Activated naive CD4-positive, alpha-beta T cell treated with anti-CD3 and anti-CD28 coated beads, Interleukin-2, amount 50 U/mL, for 16 hours (primary cell): ENCODE measurements at places on chromosomes 7 and 10.
A peak's percentile ranks its signal among the peaks of the same experiment; 100 is the strongest.

- no peak for DNase-seq
Measured at GRCh38 chr10:5500910-5501309, 1.5 kb upstream of the CALML5 start.

GRCh38 chr7:26556061-26556881 lies 264.6 kb downstream of the SNX10 start:
- no peak for DNase-seq

- no peak for DNase-seq
Measured at GRCh38 chr10:128744092-128744491, 617.9 kb upstream of the MKI67 start.

GRCh38 chr7:135263321-135263970 lies 29.8 kb downstream of the STRA8 start:
- DNase-seq = no peak

GRCh38 chr7:3089493-3089892 lies 45.8 kb upstream of the CARD11 start:
- no peak for DNase-seq

DNA sequence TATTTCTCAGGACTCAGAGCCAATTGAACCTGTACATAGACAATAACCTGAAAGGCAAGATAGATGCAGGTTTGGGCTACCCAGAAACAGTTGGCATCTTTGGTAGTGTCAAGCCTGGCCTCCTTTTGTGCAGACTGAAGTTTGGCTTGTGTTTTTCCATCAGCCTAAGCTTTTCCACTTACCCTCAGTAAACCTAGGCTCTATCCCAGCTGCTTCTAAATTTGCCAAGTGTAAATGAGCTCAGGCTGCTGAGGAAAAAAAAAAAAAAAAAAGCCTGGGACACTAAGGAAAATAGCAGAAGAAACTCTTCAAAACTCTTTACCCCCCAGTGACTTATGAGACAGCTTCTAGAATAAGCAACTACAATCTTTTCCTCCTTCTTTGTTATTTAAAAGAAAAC lies 316.3 kb upstream of the SORCS1 start:
- DNase-seq = no peak

- DNase-seq = no peak
Measured at GRCh38 chr7:42250411-42250810, 13.4 kb upstream of the GLI3 start.

DNA sequence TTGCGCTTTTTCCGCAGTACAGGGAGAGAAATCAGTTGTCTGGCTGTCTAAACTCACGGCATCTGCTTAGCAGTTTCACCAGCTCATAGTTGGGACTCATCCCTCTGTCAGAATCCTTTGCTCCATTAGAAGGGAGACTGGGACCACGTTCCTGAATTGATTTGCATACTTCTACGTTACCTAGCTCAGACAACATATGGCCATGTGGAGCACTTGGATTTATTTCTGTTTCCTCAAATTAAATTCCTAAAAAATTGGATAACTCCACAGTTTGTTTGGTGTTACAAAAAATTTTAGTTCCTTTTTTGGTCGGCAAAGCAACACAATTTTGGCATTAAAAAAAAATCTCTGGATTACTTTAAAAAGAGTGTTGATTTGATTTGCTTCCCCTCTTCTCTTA lies 614.0 kb downstream of the AUTS2 start:
- DNase-seq = no peak

- DNase-seq = peak; percentile 62
Measured at GRCh38 chr7:92717993-92718716, 118.2 kb downstream of the CDK6 start.

DNA sequence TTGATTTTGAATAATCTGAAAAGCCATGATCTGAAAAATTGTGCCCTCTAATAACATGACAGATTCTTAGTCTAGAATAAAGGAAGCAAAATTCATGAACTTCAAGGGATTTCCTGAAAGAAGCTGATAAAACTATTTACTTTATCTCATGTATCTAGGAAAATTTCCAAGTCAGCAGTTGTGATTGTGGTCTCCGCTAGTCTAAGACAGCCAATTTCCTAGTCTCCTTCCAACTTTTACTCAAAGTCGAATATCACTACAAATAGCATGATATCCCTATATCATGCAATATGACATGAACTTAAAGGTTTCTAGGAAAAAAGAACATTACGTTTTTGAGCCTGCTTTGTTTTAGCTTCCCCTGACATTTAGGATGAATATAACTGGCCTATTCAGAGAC lies 202.1 kb upstream of the GHITM start:
- DNase-seq = no peak

GRCh38 chr10:50544095-50544856 lies 79.5 kb downstream of the SGMS1 start:
- DNase-seq = no peak

DNA sequence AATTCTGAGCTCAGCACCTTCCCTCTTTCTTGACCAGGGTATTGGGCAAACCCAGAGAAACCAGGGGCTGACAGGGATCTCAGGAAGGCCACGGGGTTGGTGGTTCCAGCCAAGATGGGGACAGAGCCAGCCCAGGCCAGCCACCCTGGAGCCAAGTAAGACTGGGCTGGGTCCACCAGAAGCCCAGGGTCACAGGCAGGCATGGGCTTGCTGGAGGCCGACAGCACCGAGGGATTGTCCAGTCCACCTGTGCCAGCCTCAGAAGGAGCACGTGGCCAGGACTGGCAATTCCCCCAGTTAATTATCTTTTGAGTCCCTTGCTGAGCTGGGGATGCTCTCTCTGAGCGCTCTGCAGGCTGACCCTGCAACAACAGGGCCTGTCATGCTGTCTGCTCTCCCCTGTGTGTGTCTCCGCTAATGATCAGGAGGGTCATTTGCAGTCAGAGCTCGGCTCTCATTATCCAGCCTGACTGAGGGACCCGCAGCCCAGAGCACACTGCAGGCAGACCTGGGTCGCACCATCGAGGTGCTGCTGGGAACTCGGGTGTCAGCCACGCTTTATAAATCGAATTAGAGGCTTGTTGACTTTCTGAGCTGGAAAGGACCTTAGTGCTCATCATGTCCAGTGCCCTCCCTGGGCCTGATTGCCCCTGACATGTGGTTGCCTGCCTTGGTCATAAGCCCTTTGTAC lies 69.5 kb upstream of the PPIF start:
- DNase-seq = no peak

DNA sequence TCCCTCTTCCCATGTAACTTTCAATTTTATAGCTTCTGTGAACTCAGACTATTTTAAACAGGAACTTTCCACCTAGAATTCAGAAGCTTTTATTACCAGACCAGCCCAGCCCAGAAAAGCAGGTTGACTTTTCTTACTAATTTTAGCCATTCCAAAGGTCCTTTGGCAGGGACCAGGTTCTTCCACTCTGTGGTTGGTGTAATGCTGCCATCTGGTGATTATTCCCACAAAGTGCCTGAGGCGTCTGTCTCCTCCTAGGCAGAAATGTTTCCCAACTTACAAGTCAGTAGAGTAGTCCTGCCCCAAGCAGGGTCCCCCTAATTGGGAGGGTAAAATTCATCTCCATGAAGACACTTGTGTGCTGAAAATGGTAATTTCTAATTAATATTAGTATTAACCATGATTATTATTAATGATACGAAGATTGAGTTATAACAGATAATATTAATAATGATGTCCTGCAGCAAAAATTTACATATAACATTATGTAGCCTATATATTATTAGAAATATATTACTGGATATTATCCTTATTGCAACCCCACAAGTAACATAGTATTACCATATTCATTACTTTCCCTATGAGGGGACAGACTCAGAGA lies 53.0 kb upstream of the PPP1R17 start:
- no peak for DNase-seq

DNA sequence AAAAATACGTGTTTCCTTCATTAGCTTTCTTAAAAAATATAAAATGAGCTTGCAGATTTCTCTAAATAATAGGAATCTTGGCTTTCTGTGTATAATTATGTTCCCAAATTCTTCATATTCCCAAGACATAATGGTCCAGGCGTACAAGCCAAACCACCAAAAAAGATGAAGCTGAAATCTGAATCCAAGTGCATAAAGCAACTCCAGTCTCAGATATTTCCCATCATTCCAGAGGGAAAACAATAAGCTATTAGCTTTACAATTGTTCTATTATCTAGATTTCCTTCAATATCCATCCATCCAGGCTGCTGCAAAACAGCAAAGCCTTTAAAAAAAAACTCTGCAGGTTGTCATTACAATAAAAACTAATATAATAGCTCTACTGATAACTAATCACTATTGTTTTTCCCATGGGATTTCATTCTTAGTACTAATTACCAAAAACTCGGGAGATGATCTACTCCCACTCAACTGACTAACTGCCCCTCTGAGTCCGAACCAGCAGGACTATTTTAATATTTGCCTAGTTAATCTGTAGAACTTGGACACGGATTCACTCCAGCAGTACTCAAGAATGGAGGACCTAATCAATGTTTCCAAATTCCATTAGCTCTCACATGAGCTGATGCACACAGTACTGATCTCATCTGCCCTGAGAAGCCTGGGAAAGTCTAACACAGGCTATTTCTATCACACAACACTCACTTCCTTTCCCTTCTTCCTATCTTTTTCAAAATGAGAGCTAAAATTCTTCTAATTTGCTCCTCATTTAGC lies 108.9 kb upstream of the ASAH2 start:
- DNase-seq = no peak

DNA sequence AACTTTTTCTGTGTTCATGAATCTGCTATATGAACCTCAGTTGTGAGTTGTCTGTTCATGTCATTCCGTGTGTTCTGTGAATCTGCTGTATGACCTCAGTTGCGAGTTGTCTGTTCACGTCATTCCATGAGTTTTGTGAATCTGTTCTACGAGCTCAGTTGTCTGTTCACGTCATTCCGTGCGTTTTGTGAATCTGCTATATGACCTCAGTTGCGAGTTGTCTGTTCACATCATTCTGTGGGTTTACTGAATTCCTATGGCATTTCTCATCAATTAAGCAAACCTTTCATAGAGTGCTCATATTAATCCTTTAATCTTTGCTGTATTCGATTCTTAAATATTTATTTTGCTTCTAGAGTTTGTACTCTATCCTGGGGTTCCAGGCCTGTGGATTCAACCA lies 150.6 kb downstream of the DIP2C start:
- DNase-seq = no peak

- DNase-seq = no peak
Measured at GRCh38 chr7:32289651-32290414, 200.3 kb downstream of the LSM5 start.

DNA sequence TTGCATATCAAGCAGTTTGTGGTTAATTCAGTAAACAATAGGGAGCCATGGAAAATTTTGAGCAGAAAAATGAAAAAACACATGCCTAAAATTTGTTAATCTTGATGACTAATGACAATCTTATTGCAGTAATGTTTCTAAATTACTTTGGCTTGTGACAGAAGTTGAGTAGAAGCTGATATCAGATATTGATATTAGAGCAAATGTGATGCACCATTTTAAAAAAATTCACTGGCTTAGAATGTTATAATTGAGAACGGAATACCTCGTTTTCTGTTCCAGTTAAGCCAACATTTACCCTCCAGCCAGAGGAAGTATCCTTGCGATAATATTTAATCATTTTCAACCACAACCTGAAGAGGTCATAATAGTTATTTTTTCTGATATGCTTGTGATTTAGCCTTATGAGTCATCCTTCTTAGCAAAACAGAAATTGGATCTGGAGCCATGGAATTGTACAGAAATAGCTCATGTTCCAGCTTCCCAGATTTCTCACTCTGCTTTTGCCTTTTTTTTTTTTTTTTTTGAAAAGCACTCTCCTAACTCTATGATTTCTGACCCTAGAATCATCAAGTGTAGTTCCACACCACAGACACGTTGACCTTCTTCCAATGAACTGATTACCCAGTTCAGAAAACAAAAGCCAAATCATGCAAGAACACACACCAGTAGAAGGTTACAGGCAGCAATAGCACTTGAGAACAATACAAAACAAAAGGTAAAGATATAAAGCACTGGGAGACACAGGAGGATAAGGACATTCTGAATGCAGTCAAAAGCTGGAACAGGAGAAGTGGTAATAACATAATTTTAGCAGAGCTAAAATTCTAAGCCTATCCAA lies 96.8 kb upstream of the PHYHIPL start:
- DNase-seq = no peak

DNA sequence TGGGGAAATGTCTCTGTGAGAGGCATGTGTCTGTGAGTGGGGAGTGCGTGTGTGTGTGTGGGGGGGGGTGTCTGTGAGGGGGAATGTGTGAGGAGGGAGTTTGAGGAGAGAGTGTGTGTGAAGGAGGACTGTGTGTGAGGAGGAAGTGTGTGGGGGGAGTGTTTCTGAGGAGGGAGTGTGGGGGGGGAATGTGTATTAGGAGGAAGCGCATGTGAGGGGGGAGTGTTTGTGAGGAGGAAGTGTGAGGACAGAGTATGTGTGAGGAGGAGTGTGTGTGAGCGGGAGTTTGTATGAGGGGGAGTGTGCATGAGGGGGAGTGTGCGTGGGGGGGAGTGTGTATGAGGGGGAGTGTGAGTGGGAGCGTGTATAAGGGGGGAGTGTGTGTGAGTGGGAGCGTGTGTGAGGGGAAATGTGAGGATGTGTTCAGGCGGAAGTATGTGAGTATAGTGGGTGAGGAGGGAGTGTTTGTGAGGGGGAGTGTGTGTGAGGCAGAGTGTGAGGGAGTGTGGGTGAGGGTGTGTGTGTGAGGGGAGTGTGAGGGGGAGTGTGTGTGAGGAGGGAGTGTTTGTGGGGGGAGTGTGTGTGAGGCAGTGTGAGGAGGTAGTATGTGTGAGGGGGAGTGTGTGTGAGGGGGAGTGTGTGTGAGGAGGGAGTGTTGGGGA lies 21.8 kb upstream of the PTPRN2 start:
- DNase-seq = no peak

DNA sequence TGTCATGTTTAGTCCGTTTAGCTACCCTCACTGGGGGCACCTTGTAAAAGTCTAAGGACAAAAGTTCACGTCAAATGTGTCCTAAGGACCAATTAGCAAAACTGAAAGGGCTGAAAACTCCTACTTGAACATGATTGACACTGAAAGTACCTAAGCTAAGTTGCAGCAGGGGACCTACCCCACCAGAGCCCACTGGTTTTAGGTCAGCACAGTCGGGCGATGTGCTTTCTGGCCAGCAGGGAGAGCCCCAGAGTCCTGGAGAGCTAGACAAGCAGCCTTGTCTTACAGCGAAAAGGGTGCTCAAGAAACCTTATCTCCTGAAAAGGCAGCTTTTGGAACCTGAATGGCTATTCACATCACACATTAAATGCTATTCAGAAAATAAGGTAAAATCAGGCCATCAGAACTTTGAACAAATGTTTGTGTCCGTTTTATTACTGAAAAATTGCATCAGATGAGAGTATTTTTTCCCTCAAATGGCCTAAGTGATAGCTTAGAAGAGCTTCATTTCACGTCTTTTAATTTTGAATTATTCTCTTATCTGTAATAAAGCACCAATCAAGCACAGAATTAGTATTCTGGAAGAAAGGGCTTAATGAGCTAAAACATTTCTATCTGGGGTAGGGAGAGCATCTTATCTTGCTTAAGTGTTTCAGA lies 52.2 kb upstream of the MKI67 start:
- DNase-seq = peak; percentile 44

- DNase-seq = no peak
Measured at GRCh38 chr10:33363106-33363505, 28.6 kb upstream of the NRP1 start.
